ENCODE measurements at places on chromosomes 7 and 10.

DNA sequence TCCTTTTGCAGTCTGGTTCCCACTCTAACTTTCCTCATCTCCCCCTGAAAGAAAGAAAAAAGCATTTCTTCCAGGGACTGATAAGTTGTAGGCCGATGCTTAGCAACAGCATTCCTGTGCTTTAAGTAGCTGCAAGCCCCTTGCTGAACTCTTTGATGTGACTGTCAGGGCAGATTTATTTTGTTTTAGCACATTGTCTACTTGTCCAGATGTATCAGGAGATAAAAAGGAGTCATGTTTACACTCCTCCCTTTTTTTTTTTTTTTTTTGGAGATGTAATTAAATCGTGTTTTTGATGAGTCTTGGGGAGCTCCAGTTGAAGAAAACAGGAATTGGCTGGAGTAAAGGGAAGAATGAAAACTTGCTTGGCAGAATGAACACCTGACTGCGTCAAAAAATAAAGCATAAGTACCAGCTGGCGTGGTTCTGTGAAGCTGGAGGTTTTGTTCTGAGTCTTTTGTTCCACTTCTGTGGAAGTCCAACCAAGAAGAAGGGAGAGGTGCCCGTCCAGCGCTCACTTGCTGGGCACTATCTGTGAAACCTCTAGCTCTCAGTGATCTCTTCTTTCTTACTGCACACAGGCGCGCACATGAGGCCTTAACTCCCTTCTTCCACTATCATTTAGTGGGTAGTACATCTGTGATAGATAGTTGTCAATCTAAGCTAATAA lies 871.7 kb downstream of the LRMDA start:
- DNase-seq, result no peak

DNA sequence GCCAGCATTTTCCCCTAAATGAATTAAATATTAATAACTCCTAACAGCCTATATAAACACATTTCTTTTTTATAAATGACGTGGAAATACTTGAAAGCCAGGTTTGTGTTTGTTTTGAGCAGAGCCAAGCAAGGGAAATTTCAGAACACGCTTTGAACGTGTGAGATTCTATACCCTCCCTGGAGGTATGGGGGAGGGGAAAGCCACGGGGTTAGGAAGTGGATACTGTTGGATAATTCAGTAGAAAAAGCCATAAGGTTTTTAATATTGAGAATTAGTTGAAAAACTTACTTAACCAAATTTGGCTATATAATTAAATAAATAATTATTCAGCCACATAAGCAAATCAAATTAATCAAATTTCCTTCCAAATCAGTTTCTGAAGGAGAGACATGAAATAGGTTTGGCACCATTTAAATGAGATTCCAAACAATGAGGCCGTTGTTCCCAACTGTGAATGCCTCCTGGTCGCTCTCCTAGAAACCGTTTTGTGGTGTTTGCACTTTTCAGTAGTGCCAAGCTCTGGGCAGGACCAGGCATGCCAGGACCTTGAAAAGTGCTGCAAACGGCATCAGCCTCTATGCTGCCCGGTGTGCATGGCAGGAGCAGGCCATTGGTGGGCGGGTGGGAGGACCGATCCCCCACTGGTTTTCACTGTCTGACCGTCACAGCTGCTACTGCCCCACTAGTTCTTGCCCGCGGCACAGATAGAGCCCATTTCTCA lies 88.1 kb downstream of the SEPTIN14 start:
- DNase-seq, result no peak

GRCh38 chr10:27625452-27626211 lies 120.0 kb downstream of the MKX start:
- DNase-seq, result no peak

DNA sequence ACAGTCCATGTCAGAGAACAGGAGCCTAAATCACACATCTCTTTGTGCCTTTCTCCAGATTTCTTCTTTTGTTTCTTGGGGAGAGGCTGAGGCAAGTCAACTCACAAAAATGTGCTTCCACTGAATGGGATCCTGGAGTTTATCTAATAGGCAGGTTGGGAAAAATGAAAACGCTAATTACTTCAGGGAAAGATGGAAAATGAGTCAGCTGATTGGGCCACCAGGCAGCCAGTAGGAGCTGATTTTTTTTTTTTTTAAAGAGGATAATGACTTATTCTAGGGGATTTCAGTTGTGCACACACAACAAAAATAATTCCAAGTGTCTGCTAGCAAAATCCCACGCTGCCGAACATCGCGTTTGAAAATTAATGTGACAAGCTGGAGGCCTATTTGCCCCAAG lies 412.8 kb upstream of the ZMIZ1 start:
- DNase-seq, result no peak

DNA sequence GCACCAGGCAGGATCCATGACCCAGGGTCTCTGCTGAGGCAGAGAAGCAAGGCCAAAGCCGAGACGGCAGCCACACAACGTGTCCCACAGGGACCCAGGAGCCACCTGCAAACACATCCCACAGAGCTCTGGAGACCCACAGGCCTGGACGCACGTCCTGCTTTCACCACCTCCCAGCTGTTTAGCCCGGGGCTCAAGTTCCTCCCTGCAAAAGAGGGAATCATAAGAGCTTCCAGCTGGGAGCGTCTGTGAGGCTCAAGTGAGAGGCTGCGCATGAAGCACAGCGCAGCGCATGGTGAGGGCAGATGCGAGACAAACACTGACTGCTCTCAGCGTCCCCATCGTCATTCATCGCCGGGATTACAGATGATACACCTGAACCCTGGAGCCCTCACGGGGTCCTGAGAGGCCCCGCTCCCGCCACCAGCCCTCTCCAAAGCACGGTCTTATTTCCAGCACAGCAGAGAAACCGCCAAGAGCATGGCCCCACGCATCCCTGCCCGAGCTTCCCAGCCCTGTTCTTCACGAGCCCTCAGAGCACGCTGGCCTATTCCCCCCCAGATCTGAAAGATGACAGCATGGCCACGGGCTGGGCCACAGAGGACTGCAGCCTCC lies 88.7 kb downstream of the MAD1L1 start:
- no peak for DNase-seq

DNA sequence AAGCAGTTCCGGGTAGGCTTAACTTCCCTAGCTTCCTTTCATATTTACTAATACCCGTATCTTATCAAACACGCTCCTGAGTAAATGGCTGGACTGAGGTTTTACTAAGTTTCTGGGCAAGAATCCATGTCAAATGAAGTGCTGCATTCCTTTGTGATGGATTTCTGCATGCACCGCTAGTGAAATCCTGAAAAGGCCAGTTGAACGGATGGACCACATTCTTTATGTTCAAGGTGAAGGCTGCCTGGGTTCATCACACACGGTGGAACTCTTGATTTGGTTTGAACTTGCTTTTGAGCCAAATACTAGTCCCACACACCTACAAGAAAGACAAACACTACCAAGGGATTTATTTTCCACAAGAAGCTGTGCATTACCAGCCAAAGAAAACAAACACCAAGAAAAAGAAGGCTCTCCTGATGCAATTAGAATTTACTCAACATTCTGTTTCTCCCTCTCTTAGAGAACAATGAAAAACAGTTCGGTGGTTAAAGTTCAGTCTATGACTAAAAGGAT lies 255.0 kb upstream of the SEMA3C start:
- peak; percentile 90 for DNase-seq

GRCh38 chr10:11527068-11527467 lies 84.4 kb downstream of the USP6NL start:
- no peak for DNase-seq
